ENCODE measurements at places on chromosomes 2 and 18. TPM values are rescaled to one million over a fixed set of nuclear protein-coding genes. Genes with fewer than 3 reads are reported as not detected.

HOXD13 gene
- total RNA-seq = 0.10 TPM

AMER3 gene
- total RNA-seq = 11.4 TPM

DNA sequence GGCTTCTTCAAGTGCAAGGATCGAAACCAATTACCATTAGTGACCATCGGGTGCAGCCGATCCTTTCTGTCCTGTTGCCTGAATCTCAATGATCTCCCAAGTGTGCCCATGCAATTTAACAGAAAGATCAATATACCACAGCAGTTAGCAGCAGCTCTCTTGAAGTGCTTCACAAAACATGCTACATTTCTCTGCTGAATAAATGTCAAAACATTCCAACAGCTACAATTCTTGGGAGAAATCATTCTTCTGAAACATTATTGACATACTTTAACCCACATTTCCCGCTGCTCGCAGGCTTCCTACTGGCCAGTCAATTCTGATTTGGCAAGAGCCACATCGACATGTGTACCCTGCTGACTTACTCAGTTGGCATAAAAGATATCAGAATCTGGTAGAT, 907.7 kb downstream of the TMEM182 start:
- no peak overlapping the region for H3K27ac ChIP-seq
- H3K4me1 ChIP-seq = no peaks in the 10 kb centered on the region
- no peak for DNase-seq
- H3K27me3 ChIP-seq = no peaks in the 10 kb centered on the region
- H3K36me3 ChIP-seq = no peaks in the 10 kb centered on the region
- H3K4me3 ChIP-seq = no peak overlapping the region

DNA sequence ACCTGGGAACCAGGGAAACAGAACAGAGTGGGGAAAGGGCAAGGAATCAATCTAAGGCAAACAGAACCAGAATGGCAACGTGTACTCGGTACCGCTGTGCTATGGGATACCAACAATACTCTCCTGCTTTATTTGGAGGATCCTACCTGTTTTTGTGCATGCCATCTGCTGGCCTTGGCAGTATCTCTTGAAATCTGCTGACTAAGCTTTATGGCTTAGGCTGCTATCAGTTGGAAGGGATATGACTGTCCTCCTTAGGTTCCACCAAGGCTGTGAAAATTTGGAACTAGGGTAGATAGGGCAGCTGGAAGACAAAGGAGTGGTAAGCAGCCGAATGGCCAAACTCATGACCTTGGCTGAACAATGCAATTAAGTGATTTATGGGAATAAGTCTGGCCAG, 71.3 kb upstream of the LYPD6 start:
- H3K4me3 ChIP-seq = no peak overlapping the region
- H3K27me3 ChIP-seq = no peaks in the 10 kb centered on the region
- no peaks in the 10 kb centered on the region for H3K4me1 ChIP-seq
- H3K36me3 ChIP-seq = no peaks in the 10 kb centered on the region
- H3K27ac ChIP-seq = no peak overlapping the region

- H3K4me1 ChIP-seq = no peaks in the 10 kb centered on the region
- H3K4me3 ChIP-seq = no peak overlapping the region
- no peaks in the 10 kb centered on the region for H3K36me3 ChIP-seq
- H3K27me3 ChIP-seq = no peaks in the 10 kb centered on the region
- no peak overlapping the region for H3K27ac ChIP-seq
Measured at GRCh38 chr18:70553245-70553935, 264.5 kb downstream of the SOCS6 start.
